ENCODE measurements at places on chromosomes 4 and X.

DNA sequence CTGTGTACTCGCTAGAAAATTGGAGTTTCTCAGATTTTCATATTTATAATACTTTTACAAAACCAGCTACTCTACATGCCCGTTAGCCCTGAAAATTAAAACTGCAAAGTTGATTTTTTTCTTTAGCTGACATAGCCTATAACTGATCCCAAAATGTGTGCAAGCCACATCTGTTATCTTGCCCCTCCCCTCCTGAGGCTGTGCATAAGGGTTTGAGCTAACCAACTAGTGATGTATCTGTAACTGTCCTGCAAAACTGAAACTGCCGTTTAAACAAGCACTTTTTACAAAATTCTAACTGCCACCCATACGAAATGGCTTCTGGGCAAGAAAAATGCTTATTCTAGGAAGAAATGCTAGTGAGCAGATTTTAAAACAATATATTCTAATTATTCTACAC, 59.1 kb downstream of the EDNRA start:
- DNase-seq = no peak

GRCh38 chr4:70195425-70195824, at the start of gene ODAM:
TSS of gene ODAM (plus strand) at chr4:70195725. CDS start at chr4:70196544, 819 bp downstream.
- no peak for DNase-seq

- no peak for DNase-seq
These were observed 28.0 kb downstream of the CCNG2 start for GRCh38 chr4:77184974-77185373.

DNA sequence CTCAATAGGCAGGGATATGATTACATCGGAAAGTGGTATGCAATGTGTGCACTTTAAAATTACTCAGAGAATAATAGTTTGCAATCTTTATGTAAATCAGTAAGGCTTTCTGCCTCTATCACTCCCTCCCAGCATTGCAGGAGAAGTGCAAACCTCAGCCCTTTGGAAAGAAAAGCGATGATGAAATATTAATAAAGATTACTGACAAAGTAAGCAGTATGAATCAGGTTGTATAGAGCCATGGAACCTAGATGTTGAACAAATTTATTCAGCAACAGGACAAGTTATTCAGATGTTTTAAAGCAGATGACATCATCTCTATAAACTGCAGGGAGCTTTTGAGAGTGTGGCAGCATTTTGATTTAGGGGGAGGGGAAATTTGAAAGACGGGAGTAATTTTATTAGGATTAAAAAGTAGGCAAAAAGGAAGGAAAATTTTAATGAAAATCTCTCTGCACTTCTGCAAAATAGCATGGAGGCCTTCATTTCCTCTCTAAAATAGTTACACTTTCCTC, 631.7 kb upstream of the GRIA3 start:
- DNase-seq = no peak

DNA sequence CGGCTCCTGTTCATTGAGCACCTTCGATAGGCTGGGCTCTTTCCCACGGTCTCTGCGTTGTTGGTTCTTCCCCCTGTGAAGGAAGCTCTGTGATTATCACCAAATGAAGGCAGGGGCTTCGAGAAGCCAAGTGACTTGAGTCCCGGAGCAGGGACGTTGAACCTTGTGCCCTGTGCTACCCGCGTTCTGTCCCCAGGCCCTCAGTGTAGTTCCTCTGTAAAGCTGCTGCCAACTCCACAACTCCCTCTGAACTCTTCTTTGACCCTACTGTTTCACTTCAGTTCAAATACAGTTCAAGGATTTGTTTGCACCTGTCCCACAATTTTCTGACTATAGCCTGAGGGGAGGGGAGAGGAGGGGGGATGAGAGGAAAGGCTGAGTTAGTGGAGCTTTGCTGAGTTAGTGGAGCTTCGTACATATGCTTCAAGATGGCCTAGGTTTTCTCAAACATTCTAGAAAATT, 635 bp upstream of the PHF8 start:
- DNase-seq = no peak

- DNase-seq = peak; percentile 76
These were observed 100.1 kb downstream of the CEP135 start for GRCh38 chr4:56048702-56049431.

DNA sequence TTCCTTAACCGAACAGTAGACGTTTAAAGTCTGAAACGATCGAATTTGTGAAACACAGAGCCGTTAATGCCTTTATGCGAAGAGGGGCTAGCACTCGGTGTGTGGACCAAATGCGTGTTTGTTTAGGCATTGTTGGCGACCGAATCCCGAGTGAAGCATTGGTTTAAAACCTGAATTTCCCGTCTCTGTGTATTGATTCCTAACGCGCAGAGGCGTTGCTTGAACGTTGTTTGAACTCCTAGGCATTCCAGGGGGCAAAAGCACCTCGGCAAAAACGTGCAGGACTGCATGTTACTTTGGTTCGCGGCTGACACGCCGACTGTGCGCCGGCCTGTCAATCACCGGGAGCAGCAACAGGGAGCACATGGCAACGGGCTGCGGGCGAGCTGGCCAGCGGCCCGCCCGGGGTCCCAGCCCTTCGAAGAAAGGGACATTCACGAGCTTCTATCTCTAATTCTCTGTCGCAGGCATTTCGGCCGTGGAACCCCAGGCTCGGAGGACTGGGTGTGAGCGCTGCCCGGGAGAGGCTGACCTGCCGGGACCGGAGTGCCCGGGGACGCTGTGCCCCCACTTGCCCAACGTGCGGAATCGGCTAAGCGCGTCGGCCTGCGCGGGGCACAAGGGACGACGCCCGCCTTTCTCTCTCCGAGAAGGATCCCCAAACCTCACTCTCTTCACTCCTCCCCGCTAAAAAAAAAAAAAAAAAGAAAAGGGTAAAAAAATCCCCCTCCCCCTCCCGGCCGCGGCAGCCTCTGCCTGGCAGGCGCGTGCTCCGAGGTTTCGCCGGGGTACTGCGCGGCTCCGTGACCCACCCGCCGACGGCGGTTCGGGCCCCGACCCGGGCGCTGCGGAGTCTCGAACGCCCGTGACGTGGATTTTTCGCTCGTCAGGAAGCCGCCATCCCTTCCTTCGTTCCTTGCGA, 810 bp downstream of the SPRY1 start:
- peak; percentile 61 for DNase-seq

- DNase-seq = peak; percentile 3
These were observed 34.8 kb upstream of the USP51 start for GRCh38 chrX:55524487-55524886.

DNA sequence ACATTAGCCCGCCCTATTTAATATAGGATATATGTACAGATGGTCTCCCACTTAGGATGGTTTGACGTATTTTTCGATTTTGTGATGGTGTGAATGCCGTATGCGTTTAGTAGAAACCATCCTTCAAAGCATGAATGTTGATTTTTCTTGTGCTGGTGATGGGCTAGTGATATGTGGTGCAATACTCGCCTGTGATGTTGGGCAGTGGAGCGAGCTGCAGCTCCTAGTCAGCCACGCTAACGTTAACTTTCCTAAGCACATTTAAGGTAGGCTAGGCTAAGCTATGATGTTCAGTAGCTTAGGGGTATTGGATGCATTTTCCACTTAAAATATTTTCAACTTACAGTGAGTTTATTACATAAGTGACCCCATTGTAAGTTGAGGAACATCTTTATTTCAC, 36.6 kb upstream of the RHOH start:
- no peak for DNase-seq

GRCh38 chr4:16532240-16532970, 306.1 kb upstream of the TAPT1 start:
- peak; percentile 40 for DNase-seq

DNA sequence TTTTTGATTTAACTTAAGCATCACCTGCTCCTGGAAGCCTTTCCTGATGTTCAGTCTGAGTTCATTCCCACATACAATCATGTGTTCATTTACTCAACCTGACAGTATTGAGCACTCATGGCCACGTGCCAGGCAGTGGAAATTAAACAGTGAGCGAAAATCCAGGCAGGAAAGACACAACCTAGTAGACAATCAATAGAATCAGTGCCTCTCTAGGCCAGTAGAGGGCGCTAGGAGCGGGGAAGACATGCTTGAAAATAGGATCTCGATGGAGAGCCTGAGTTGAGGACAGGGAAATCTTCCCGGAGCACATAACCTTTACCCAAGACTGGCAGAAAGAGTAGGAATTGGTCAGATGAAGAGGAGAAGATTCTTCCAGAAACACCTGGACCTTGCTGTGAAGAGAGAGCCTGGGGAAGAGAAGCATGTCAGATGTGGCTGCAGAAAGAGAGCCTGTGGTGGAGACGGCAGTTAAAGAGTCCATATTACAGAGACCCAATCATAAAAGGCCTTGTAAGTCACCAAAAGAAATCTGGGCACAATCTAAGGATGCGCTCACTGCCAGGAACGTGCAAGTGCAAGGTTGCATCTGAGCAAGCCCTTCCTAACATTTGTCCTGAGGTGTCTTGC, 103.5 kb downstream of the LDB2 start:
- DNase-seq = peak; percentile 65

DNA sequence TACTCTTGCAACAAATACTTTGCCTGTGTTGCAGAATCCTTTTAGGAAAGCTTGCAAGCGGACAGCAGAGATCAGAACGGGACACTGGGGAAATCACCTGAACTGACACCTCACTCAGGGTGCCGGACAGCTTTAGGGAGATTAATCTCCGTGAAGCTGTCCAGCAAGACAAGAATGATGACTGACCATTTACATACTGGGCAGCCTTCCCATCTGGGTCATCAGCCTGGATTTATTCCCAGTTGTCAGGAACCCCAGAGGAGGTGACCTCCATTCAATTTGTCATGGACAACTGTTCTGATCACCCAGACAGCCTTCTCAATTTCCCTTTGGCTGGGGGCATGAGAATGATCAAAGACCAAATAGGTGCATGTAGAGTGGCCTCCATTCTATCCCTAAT, 93.0 kb upstream of the EGFL6 start:
- DNase-seq = no peak

DNA sequence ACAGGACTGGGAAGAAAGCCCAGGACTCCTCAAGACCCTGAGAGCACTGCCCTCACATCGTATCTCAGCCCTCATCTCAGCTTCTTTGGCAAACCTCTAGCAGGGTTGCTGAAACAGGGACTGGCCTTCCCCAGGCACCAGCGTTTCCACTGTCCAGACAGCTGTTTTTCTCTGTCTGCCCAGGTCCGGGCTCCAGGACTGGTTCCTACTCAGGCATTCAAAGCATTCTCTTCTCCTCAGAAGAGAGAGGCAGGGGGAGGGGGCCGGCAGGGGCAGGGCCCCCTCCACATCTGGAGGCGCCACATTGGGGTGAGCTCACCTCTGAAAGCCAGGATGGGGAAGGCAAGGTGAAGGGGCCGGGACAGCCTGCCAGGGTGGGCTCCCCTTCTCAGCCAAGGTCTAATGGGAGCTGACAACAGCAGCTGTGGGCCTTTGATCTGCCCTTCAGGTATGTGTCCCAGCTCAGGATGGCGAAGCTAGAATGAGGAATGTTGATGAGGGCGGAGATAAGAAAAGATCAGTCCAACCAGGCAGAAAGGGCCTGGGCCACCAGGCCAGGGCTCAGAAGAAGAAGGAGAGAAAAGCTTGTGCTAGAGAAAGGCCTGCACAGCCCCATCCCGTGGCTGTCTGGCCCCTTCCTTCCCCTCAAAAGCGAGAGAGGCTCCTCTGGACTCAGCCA, 60.4 kb downstream of the PJA1 start:
- DNase-seq = no peak

- no peak for DNase-seq
These were observed 167.3 kb downstream of the PJA1 start for GRCh38 chrX:68997911-68998310.

GRCh38 chr4:151532001-151532708, 123.2 kb downstream of the FHIP1A start:
- no peak for DNase-seq

GRCh38 chr4:28548136-28548535, 1687.5 kb downstream of the STIM2 start:
- DNase-seq = no peak

DNA sequence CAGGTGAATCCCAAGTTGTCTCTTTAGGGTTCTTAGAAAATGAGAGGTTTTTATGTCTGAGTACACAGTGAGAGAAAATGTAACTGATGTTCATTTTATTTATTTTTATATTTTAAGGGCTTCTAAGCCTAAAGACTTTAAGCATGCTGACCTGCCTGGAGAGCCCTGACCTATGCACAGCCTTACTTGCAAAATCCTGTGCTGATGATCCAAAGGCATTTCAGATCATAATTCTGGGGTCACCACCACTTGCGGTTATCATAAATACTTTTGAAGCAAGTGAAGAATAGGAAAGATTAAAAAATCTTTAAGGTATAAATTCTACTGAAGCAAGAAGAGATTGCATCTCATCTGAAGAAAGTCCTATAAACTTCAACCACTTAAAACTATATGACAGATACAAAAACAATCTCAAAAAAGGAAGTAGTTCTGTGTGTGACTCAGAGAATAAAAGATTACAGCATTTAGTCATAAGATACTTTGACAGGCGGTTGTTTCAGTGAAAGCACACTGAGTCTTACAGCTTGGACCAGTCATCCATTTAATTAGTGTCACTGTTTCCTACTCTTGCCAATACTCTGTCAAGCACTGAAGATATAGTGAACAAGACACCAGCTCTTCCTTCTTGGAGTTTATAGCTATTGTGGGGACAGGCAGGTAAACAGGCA, 245.2 kb upstream of the DIPK2B start:
- DNase-seq = no peak

DNA sequence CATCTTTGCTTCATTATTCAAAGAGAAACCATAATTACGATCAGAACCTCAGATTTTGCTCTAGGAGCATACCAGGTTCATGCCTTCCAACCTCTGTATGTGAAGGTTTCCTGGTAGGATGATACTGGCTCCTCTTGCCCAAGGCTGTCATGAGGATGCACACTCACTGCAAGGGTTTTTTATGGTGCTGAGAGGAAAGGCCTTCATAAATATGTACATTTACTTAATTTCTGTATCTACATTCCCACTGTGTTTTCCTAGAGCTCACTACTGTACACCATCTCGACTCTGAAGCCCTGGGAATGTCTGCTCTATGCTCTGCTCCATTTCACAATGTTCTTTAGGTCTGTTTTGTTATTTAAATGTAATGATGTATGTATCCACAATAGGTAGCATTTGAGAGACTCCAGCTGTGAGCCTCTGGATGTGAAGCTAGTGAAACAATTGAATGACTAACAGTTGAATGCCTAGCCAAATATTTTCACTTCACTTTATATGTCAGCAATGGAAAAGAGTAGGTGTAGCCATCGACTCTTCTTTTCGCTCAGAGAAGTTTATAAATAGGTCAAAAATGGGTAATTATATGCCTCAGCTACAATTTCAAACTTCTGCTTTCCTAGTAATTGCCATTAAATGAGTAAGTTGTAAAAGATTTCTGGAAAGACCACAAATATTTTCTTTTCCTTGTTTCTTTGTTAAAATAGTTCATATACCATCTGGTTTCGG, 228.0 kb downstream of the PALLD start:
- no peak for DNase-seq

- peak; percentile 71 for DNase-seq
These were observed 47.7 kb downstream of the TIGD2 start for GRCh38 chr4:89158884-89159503.

DNA sequence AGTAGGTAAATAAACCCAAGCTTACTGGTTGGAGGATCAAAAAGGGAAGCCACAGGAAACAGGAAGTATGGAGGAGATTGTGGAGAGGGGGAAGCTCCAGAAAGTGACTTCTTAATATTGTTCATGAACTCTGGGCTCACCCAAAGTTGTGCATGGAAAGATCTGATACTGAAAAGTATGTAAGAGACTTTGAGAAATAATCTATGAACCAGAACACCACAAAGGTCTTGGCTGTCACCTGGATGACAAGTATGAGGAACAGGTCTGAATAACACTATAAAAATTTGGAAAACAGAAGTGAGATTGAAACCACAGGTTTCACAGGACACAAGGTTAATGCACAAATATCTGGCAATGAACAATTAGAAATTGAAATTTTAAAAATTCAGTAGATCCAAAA, 567.4 kb downstream of the INPP4B start:
- no peak for DNase-seq

- no peak for DNase-seq
These were observed 42.3 kb downstream of the DKK2 start for GRCh38 chr4:106993827-106994226.
